GDM1 (cell line): ENCODE measurements at places on chromosomes 3 and 15.
A peak's percentile ranks its signal among the peaks of the same experiment; 100 is the strongest.

DNA sequence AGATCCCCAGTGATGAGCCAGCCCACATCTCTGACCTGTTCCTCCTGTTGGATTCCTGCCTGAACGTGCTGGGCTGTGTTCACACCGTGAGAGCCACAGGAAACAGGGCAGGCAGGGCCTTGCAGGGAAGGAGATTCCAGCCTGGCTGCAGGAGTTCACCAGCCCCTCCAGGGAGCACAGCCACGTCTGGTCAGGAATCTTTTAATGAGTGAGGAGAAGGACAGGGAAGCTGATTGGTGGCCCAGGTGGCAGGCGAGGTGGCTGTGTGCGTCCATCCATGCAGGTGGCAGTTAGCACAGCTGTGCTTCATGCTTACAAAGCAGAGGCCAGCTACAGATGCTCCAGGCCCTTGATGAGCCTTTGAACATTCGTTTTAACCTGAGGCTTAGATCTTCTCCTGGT lies 10.5 kb downstream of the LRRK1 start:
- DNase-seq = no peak

GRCh38 chr3:87088430-87088992 lies 97.6 kb upstream of the VGLL3 start:
- no peak for DNase-seq

DNA sequence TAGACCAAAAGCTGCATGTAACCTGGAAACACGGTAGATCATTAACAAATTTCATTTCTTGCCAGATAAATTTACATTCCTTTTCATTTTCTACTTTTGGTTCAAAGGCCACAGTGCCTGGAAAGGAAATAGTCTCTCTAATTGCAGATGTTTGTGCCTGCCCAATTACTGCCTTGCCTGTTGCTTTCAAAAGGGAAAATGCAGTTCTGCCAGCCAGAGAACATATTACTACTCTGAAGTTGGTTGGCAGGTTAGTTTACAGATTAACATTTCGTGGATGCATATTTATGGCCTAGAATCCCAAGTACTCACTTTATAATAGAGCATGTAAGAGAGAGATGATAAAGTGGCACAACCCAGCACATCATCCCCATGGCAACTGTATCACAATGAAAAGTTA lies 124.3 kb upstream of the LRRC3B start:
- DNase-seq = no peak

DNA sequence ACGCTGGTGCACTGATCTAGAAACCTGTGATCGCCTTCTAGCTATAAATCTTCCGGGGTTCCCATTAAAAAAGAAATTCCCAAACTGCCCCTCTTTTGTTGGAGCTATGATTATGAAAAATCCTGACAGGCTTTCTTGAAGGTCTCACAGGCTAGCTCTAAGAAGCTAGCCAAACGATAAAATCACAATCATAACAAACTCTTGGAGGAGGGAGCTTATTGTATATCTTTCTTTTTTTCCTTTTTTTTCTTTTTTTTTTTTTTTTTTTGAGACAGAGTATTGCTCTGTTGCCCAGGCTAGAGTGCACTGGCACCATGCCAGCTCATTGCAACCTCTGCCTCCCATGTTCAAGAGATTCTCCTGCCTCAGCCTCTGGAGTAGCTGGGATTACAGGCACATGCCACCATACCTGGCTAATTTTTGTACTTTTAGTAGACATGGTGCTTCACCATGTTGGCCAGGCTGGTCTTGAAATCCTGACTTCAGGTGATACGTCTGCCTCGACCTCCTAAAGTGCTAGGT lies 72.0 kb downstream of the MYO1E start:
- no peak for DNase-seq

- DNase-seq = no peak
Measured at GRCh38 chr15:63389902-63390670, 8.4 kb upstream of the CA12 start.

GRCh38 chr3:195110647-195111318 lies 160.2 kb downstream of the XXYLT1 start:
- DNase-seq = peak; percentile 81

DNA sequence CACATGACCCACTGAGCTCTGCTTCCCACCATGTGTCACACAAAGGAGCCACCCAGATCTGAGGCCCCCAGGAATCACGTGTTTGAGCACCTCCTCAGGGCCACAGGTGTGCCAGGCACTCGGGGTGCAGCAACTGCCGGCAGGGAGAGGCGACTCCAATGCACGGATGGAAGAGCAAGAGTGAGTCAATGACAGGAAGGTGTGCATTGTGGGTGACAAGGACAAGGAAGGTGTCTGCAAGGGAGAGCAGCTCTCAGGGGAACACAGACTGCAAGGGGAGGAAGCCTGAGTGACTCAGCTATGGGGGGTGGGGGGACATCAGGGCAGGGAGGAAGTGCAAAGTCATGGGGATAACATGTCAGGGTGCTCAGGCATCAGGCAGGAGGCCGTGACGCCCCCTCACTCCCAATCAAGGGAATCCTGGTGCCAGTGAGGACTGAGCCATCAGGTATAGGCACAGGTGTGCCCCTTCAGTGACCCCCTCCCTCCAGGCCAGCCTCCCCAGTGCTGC lies 67.4 kb downstream of the NUP210 start:
- DNase-seq = peak; percentile 59

DNA sequence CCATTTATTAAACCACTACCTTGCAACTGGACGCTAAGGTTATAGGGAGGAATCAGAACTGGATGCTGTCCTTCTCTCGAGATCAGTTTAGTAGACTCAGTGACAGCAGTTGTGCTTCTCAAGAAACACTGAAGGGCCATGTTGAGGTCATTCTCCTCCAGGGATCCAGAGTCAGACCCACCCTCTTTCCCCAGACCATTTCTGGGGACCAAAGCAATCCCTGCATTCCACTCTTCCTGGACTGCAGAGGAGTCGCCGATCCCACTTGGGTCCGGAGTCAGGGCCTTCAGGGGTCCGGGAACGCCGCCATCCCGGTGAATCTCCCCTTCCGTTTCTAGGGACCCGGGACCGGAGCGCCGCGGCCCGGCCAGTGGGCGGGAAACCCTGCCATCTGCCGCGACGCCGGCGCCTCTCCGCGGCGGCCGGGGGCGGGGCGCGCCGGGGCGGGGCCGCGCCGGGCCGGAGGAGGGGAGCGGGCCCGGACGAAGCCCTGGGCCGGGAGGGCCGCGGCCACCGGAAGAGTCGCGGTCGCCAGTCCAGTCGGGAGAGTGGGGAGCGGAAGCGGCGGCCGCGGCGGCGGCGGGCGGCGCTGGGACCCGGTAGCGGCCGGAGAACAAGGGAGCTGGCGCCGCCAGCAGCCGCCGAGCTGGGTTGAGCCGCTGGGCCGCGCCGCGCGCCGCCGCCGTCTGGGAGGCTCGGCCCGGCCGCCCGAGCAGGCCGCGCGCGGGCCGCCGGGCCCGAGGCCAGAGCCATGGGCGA lies at the start of gene DVL3:
DVL3 (plus strand) TSS at position 493 of the 759 bp plus-strand sequence; CDS start at position 752, 259 bp downstream.
- DNase-seq = peak; percentile 21

- peak; percentile 39 for DNase-seq
Measured at GRCh38 chr15:99631255-99631654, 65.5 kb downstream of the MEF2A start.

- no peak for DNase-seq
Measured at GRCh38 chr3:149003653-149004305, 12.4 kb downstream of the GYG1 start.

DNA sequence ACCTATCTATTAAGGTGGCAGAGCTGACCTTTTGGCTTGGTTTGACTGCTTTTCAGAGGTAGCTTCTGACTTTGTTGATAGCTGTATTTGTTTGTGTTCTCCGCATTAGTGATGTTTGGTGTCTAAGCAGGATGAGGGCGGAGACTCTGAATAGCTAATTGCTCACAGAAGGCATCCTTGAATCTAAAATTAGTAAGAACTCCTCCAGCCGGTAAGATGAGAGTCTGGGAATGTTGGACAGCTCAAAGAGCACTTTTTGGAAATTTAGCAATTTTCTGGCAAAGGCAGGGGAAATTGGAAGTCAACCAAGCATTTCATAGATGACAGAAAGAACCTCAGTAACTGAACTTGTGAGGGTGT lies 174.1 kb downstream of the KLHL25 start:
- no peak for DNase-seq

GRCh38 chr3:74263031-74263430 lies 351.4 kb downstream of the CNTN3 start:
- DNase-seq = no peak

GRCh38 chr15:71708741-71709140 lies 101.6 kb upstream of the NR2E3 start:
- no peak for DNase-seq

DNA sequence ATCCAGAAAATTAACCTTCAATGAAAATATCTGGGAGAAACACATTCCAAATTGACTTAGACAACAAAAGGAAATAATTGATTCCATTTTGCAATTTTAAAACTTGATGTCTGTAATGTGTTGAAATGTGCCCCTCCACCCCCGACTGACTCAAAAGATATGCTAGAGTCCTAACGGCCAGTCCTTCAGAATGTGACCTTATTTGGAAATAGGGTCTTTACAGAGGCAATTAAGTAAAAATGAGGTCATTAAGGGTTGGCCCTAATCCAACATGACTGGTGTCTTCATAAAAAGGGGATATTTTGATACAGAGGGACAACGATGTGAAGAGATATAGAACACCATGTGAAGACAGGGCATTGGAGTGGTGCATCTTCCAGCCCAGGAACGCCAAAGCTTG lies 153.9 kb downstream of the PDZRN3 start:
- DNase-seq = no peak

GRCh38 chr15:31502541-31503229 lies 176.1 kb downstream of the KLF13 start:
- no peak for DNase-seq

DNA sequence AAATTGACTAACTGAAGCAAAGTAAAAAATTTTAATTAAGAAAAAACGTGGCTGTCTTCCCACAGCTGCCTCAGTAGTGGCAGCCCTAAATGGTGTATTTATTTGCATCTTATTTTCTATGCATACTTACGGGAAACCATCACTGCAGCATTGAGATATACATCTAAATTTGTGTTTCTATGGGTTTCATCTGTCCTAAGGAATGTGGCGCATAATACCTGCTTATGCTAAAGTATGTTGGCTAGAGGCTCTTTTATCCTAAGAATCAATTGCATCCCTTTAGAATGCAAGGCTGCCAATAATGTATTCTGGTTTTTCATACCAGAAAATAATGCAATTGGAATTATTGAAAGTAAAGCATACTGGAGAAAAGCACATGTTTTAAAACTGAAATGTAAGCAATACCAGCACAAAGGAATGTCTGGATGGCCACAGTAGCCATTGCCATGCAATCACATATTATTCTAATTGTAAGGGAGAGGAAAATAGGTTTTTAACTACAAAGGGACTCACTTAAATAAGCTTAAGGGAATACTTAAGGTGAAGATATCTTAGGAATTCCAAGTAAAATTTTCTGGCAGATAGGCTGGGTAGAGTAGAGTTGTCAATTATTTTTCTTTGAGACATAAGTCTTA lies 834.5 kb upstream of the NECTIN3 start:
- DNase-seq = no peak

DNA sequence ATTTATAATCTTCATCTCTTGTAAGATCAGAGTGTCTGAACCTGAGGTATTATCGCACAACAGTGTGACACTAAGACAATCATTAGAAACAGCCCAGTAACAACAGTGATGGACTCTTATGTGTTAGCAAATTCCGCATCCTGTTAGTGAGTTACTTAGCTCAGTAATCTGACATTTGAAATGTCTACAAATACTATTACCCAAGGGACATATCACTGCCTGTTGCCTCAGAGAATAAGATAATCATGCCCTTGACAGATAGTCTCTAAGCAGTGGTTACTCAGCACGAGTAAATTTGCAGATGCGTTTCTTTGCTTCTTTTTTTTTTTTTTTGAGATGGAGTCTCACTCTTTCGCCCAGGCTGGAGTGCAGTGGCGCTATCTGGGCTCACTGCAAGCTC lies 13.4 kb upstream of the RTP1 start:
- DNase-seq = no peak

DNA sequence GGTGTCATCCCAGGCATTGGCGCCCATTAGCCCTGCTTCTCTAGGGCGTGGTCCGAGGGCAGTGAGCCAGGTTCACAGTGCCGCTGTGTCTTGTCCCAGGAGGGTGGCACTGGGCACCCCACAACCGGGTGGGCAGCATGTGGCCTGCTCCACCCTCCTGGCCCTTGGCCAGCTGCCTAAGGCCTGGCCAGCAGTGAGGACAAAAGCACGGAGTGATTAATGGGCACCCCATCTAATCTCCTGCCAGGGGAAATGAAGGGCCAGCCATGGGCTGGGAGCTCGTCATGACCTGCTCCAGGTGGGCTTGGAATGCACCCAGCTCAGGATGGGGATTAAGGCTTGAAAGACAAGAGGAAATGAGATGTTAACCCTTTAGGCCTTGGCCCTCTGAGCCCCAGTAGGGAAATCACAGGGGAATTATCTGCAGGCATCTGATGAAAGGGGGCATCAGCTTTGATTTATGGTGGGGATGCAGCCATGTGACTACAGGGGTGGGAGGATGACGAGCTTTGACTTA lies 5.2 kb downstream of the THSD4 start:
- no peak for DNase-seq

- no peak for DNase-seq
Measured at GRCh38 chr3:141255137-141255845, 23.7 kb downstream of the PXYLP1 start.

DNA sequence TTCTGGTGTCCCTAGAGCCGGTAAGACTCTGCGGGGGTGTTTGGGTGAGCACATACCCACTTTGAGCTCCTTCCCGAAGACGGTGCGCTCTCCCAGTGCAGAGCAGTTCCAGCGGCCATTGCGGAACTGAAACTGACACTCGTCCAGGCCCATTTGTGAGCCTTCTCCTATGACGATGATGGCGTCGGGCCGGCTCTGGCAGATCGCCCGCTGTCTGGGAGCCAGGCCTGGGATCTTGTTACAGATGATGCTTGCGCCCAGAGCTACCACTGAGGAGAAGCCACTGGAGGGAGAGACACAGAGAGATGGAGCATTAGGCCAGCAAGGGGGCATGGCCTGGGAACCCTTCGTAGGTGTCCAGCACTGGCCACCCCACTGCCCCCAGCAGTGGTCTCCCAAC lies 5.0 kb downstream of the WNT7A start:
- no peak for DNase-seq

DNA sequence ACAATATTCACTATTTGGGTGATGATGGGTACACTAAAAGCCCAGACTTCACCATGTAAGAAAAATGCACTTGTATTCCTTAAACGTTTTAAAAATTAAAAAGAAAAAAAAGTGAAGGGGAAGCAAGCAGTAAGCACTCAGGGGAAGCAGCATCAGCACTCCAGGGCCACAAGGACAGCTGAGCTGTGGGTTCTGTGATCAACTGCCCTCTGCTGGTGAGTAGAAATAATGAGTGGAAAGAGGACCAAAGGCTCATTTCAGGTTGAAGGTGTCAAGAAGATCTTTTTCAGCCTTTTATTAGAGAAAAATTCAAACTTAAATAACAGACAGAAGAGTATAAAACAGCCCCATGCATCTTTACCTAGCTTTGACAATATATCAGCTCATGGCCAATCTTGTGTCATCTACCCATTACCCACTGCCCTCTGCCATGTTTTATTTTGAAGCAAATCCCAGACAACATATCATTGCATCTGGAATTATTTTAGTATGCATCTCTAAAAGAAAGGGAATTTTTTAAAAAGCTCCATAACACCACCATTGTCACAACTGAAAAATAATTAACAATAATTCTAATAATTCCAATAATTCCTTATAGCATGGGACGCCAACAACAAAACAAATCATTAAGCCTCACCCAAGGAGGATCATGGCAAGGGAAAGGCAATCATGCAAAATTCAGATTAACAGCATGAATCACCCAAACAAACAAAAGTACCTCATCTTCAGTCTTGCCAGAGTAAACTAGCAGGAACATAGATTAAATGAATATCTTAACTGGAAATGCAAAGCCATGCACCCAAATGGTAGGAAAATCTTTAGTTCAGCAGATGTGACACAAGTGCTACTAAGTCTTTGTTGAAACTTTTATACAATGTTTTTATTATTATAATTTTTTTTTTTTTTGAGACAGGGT lies 42.5 kb downstream of the TAMM41 start:
- peak; percentile 3 for DNase-seq
